Natural killer cell treated with Interleukin-12 subunit alpha and Interleukin-12 subunit beta and Interleukin-15 and Interleukin-18, amount 100 ng/mL, for 72 hours (primary cell): ENCODE measurements at places on chromosomes 5 and 9. TPM values are rescaled to one million over a fixed set of nuclear protein-coding genes. Genes with fewer than 3 reads are reported as not detected.

Gene COL23A1
- 0.19 TPM for total RNA-seq

Gene LURAP1L
- not detected for total RNA-seq

Gene CREB3
- 35.7 TPM for total RNA-seq

Gene LCN12
- 2.0 TPM for total RNA-seq

Gene GALNT12
- 1.8 TPM for total RNA-seq

Gene RALGDS
- total RNA-seq, result 138 TPM

Gene PCDHGA4
- 0.50 TPM for total RNA-seq

Gene GRXCR2
- not detected for total RNA-seq

Gene SHOC1
- total RNA-seq, result not detected

Gene SLC6A18
- total RNA-seq, result not detected

Gene GCNT4
- total RNA-seq, result 0.57 TPM

Gene TMEFF1
- not detected for total RNA-seq
